Fibroblast of skin of left biceps (primary cell): ENCODE measurements at places on chromosomes 2 and 18.

DNA sequence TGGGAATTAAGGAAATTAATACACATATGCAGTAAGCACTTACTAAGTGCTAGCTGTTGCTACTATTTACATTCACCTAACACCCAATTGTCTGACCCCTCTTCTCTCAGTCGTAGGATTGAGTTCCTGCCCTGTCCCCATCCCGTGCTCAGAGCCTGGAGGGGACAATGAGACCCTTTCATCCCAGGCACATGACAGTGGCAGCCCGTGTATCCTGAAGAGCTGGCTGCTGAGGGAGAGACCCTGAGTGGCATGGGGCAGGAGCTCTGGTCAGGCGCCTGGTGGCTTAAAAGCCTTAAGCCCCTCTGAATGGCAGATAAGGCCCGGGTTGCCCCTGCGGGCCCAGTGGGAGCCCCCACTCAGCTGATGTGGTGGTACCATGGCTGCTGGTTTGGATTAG lies 99.0 kb downstream of the DYSF start:
- DNase-seq = no peak

DNA sequence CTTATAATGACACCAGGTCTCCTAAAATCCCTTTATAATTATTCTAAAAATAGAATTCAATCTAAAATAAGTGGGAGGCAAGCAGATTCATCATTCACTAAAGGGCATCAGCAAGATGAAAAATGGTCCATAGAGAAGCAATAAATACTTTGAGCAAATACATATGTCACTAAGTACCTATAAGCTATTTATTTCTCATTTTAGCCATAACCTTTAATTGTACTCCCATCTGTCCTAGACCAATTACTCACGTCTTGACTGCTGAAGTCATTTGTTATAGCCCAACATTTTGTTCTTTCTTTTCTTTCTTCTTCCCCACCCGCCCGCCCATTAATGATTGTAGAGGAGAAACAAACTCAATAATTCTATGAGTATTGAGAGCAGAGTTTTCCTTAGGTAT lies 105.7 kb downstream of the MAP2 start:
- DNase-seq = no peak

- DNase-seq = peak; percentile 45
These were observed 156.3 kb downstream of the DOCK10 start for GRCh38 chr2:224885836-224886547.

DNA sequence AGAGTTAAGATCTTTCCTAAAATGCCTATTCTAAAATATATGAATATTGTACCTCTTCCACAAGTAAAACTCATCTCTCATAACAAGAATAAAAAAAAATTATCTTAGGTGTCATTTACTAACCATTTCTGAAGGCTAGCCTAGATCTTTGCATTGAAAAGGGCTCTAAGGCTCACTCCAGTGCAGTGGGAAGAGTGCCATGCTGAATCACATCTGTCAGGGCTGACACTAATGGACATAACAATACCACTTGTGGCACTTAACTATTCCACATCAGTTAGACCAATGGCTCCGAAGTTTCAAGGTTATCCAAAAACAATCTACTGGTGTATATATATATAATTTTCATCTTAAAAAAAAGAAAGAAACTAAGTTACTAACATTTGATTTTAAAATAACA lies 130.2 kb downstream of the EXOC6B start:
- DNase-seq = no peak

- DNase-seq = no peak
These were observed 96.6 kb downstream of the CPO start for GRCh38 chr2:207035875-207036274.

DNA sequence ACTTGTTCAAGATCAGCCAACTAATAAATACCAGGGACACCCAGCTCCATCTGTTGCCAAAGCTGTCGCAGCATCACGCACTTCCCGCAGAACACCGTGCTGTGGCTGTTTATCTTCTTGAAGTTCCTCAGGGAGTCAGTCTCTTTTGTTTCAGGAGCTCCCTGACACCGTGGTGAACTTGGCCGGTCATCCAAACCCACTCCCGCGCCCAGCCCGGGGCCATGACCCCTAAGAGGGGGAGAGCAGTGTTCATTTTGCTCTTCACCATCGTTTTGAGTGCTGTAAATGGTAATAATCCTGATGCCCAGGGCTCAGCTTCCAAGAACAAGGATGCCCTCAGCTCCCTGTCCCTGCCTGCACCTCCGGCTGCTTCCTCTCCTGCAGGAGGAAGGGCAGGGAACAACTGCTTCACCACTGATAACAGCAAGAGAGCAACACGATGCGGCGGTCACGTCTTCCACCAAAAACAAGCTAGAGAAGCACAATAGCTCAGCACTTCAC lies 131.4 kb downstream of the SEPTIN10 start:
- DNase-seq = no peak
